ENCODE measurements at places on chromosomes 12 and 14. TPM values are rescaled to one million over a fixed set of nuclear protein-coding genes. Genes with fewer than 3 reads are reported as not detected.

Gene STYK1
- not detected for total RNA-seq

Gene C12orf42
- total RNA-seq: not detected

- DNase-seq: peak; percentile 43
Observed at GRCh38 chr12:120630104-120630892, 10.1 kb upstream of the CABP1 start.

DNA sequence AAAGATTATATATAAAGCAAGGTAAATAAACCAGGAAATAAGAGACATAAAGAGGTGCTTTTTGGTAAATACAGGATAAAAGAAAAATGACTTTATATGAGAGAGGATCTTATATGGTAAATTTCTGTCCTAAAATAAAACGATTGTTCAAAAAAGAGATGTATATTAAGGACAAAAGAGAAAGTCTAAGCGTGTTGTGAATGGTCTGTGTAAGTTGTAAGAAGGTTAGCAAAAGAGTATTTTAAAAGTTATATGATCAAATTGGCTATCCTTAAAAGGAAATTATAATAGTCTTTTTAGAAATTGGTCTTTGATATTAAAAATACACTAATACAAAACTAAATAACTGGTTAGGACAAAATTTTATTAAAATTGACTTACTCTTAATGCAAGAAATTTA is 14.1 kb upstream of the ACSM4 start:
- DNase-seq: no peak

Gene MFAP5
- total RNA-seq: not detected

DNA sequence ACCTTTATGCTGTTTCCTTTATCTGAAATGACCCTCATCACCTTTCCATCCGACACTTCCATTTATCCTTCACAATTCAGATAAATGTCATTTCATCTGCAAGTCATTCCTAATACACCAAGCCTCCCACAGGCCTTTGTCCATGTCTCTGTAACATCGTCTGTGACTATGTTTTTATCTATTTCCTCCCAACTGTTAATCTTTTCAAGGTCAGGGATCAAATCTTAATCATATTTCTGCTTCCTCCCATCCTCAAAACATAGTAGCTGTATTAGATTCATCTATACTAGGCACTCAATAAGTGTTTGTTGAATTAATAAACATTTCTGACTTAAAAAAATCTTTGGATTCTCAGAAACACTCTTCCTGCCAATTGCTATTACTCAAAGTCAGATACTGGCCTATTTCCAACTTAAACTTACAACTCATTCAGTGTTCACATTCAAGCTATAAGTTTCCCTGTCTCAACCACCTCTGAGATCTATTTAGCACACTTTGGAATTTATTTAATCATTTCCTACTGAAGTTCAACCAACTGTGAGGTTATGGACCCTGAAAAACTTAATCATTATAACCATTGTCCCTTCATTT is 100.2 kb upstream of the ALX1 start:
- no peak for DNase-seq

DNA sequence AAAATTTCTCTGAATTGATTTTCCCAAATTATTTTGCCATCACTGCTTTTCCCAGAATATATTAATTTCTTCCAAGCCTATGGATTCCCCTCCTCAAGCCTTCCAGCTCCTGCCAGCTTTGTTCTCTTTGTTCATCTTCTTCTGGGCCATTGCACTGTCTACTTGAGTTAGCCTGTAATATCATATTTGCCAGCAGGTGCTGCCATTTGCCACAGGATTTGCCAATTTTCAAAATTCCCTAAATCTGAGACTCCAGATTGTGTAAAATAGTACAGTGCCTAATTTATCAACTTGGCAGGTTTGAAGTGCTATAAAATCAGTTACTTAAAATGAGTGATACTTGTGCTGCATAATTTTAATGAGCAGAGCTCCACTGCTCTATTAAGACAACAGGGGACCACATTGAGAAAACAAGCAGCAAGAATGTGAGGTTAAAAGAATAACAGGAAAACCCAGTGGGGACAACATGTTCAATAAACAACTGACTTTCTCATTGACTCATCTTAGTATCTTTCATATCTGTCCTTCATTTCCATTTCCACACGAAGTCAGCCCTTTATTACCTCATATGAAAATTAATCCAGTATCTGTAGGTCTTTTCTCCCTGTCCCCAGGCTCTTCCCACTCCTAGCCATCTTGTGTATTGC is 84.6 kb upstream of the CCDC196 start:
- no peak for DNase-seq

- peak; percentile 80 for DNase-seq
Observed at GRCh38 chr12:130013771-130014484, 110.1 kb upstream of the TMEM132D start.

Gene SENP1
- total RNA-seq: 24.2 TPM

GRCh38 chr12:118498171-118498570 is 121.8 kb downstream of the SUDS3 start:
- no peak for DNase-seq

Gene ATL1
- 44.0 TPM for total RNA-seq

Gene MYH6
- total RNA-seq: not detected

DNA sequence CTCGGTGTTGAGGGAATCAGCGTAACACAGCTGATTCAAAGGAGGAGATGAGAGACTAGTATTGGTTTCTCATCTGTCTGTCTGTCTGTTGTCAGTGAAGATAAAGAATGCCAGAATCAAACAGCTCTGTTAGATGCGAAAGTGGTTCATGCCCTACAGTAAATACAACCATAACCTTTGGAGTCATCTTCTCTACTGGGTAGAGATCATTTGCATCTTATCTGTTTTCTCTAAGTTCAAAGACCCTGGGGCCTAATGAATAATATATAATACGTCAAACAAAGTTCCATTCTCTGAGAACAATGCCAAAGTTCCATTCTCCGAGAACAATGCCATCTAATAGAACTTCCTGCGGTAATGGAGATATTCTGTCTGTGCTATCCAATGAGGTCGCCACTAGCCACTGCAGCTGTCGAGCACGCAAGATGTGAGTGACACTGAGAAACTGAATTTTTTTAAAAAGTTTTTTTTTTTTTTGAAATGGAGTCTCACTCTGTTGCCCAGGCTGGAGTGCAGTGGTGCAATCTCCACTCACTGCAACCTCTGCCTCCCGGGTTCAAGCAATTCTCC is 6.6 kb downstream of the IL31 start:
- no peak for DNase-seq

- DNase-seq: no peak
Observed at GRCh38 chr12:84644908-84645307, 267.7 kb downstream of the SLC6A15 start.

DNA sequence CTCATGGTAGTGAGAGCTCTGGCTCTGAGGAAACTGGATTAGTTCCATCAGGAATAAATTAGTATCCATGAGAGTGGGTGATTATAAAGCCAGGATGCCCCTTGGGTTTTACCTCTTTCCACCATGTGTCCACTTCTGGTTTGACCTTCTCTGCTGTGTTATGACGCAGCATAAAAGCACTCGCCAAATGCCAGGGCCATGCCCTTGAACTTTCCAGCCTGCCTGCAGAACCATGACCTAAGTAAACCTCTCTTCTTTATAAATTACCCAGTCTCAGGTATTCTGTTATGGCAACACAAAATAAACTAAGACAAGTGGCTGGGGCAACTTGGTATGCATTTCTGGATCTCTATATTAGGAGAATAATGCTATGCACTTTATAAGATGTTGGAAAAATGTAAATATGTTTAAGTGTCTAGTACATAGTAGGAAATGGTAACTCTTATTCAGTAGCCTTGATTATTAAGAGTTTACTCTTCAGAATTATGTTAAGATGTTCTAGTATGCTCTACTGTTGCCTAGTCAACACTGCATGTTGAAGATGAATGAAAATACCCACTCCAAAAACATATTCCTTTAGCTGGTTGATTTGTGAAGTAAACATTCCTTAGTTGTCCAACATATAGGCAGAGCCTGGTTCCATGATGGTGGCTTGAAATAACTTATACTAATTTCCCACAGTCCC is 455.6 kb upstream of the TMPO start:
- DNase-seq: no peak

Data from glutamatergic neuron (in vitro differentiated cells).